ENCODE measurements at places on chromosomes 4 and X.

DNA sequence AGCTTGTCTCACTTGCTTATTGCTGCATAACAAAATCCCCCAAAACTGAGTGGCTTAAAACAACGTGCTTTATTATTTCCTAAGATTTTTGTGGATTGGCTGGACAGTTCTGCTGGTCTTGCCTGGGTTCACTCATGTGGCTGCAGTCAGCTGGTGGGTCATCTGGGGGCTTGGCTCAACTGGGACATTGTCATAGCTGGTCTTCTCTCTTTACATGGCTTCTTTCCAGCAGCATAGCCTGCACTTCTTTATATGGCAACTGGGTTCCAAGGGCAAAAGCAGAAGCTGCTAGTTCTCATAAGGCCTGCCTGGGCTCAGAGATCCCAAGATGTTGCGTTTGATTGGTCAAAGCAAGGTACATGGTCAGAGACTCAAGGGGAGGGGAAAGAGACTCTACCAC, 33.7 kb upstream of the STAG2 start:
- DNase-seq, result no peak

DNA sequence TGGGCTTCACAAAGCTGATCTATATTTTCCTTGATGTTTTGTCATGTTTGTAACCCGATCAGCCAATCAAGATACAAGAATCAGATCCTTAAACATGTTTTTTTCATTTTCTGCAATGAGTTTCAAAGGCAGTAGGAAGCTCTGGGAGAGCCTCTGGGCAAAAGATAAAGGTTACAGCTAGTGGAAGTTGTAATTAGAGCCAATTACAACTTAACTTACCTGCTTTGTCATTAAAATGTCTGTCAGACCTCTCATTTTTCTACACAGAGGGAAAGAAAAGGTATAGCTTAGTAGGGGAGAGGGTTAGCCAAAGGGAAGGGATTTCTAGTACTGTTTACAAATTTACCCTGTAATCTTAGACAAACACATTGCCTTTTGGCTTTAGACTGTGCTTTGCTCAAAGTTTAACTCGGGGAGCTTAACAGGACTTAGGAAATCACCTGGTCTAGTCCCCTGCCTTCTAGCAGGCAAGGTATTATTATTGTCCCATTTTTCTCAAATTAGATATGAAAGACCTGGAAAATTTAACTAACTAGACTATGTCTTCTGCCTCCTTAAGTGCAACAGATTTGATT, 55.8 kb downstream of the FGF16 start:
- DNase-seq, result no peak

- no peak for DNase-seq
These were observed 1661.6 kb upstream of the PCDH7 start for GRCh38 chr4:29058531-29058930.

- DNase-seq, result no peak
These were observed 3.0 kb upstream of the IRF2 start for GRCh38 chr4:184477201-184477999.

DNA sequence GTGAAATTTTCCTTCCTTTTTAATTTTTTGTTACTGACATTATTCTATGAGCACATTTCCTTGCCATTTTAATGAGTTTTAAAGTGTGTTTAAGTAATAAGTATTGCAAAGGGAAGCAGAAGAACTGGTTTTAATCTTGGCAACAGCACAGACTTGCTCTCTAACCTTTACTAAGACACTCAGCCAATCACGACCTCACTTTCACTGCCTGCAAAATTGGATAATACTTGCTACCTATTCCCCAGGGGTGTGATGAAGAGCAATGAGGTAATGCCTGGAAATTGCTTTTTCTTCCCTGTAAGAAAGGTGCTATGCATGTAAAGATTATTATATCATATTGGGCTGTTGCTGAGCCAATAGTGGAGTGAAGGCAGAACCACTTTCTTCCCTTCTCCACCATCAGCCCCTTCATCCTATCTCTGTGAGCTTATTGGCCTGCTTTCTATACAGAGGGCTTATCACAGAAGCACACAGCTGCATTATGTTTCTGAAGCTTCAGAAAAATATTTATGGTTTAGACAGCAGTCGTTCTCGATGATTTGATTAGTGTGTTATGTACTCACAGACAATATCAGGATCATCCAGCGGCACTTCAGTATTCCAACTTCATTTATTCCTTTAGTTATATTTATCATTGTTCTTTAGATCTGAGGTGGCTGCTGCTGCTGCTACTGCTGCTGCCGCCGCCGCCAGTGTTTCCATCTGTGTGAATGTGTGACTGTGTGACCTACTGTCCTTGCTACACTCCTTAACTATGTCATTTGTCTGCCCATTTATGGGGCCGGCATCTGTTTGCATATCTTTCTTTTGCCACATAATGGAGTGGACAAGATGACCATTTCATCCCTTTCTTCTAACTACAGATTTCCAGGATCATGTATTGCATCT, 255.1 kb downstream of the C4orf33 start:
- no peak for DNase-seq

- no peak for DNase-seq
These were observed 160.3 kb downstream of the EMCN start for GRCh38 chr4:100357542-100357941.

DNA sequence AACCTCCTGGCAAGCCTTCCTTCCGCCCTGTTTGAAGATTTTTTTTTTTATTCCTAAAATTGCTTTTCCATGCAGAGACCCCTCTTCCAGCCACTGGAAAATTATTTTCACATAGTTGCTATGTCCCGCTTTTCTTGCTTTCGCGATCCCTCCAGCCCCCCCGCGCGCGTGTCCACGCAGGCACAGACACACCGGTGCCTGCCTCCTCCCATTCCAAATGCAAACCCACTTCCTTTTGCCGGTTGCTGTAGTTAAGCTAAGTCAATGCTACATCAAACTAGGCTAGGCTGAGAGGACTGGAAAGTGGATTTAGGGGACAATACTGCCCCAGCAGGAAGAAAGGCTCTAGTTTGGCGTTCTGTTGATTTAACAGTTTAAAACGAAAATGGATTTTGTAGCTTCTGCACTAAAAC, 111.0 kb downstream of the DHX15 start:
- no peak for DNase-seq

DNA sequence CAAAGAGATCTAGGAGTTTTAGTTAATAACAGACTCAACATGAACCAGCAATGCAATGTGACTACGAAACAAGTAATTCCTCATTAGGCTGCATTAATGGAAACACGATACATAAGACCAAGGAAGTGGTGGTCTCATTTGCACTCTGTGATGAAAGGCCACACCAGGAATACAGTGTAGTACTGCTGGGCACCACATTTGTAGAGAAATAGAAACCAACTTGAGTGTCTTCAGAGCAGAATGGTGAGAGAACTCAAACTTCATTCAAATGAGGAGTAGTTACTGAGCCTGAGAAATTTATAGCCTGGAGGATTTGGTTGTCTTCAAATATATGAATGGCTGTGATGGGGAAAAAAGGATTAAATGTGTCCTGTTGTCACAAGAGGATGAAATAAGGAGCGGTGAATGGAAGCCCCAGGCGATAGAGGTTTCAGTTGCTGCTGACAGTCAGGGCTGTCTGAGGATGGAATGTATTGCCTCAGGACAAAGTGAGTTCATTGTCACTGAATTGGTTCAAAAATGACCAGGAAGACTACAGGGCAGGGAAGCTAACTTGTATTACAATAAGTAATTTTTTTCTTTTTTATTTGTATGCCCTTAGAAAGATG, 50.9 kb downstream of the NFKB1 start:
- no peak for DNase-seq

- DNase-seq, result no peak
These were observed 61.3 kb downstream of the DCTD start for GRCh38 chr4:182855877-182856276.

DNA sequence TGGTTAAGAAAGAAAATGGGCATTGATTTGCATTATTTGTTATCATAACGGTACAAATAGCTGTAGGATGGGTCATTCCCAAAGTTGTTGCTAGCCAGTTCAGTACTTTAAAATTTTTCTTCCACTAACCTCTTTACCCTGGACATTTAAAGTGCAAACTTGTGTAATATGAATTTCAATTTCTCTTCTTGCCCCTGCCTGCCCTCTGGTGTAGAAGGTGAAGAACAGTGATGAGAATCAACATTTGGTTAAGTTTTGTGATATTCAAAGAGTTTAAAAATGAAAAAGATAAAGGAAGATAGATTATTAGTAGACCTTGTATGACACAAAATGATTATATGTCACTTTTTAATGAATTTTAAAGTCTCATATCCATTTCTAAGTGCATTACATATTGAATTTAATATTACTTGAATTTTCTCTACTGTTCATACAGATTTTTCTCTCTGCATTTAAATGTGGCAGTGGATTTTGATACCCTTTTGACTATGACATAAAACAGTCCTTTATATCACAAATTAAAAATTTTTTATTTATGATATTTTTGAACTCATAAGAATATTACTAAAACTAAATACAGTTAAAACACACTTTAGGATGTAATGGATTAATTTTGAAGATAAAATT, 337.7 kb downstream of the BMPR1B start:
- no peak for DNase-seq

GRCh38 chrX:96771486-96771885, 86.8 kb downstream of the DIAPH2 start:
- no peak for DNase-seq

- DNase-seq, result no peak
These were observed 76.7 kb downstream of the AFF1 start for GRCh38 chr4:87011340-87012034.

DNA sequence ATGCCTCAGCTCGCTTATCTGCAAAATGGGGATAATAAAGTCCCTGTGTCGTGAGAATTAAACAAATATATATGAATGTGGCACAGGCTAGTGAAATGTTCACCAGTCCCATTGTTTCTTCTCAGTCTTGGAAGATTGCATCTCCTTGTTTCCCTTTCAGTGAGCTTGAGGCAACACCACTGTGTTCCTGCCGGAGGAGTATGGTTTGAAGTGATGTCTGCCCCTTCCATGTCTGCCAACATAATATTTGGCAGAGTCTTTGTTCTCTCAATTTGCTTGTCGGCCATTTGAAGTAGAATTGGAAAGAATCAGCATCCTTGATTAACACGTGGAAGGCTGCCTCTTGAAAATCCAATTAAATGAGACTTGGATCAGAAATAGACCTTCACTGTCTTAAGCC, 1088.5 kb upstream of the INTU start:
- DNase-seq, result no peak

DNA sequence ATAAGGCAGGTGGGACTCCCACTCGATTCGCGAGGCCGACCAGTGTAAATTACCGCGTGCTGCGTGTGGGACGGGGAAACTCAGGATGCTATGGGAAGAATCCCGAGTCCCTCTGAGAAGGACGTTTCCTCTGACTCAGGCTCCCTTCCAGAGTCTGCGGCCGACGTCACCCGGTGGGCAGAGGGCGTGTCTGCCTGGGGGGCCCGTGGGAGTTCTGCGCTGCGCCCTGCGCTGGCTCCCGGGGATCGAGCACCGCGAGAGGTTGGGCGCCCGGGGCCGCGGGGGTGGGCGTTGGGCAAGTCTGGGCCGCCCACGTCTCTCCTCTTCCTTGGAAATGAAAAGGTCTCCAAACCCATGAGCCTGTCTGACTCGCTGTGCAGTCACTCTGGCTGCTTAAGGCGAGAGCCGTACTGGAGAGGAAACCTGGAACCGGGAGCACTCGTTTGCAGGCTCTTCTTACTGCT, 568 bp downstream of the NIPAL1 start:
- DNase-seq, result no peak

DNA sequence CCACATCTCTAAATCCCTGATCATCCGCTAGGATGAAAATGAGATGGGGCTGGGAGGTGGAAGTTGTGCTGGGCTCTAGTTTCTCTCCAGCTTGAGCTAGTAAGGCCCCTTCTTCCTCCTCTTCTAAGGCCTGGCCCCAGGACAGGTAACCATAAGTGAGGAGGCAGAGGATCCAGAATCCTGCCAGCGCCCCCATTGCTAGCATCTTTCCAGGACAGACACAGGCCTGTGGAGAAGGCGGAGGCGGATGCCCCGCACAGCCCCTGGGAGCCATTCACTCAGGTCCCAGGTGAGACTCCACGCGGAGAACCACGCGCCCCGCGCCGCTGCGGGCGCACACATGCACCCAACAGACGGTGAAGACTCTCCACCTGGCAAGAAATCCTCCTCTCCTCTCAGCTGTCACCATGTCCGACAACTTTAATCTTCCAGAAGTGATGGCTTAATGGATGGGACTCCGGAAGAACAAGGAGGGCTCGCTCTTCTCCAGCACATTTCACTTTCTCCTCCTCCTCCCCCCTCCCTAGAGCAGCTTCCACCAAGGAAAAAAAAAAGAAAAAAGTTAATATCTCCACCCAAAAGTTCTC, 793 bp downstream of the ARSJ start:
- no peak for DNase-seq

- no peak for DNase-seq
These were observed 6.8 kb upstream of the CISD2 start for GRCh38 chr4:102862016-102862415.

DNA sequence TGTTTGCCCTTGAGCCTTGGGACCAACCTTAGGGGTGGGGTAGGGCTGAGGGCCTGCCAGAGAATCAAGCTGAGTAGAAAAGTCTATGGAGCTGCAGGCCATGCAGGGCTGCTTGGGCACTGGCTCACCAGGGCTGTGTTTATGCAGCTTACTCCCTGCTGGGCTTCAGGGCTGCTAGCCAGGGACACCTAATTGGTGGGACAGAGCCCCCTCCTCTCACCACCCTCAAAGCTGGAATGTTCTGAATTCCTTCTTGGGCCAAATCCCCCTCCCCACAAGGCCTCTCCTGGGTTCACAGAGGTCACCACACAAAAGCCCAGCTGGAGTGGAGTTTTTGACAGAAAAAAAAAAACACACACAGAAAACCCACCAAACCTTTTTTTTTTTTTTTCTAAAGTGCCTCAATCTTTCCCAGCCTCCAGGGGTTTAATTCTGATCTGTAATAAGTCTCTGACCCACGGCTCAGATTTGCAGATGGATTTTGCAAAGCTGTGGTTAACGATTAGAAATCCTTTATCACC, at the start of gene CLDN2:
CLDN2 (plus strand) TSS at position 471 of the 521 bp plus-strand sequence. CDS start 7,827 bp downstream, outside the sequence.
- no peak for DNase-seq

DNA sequence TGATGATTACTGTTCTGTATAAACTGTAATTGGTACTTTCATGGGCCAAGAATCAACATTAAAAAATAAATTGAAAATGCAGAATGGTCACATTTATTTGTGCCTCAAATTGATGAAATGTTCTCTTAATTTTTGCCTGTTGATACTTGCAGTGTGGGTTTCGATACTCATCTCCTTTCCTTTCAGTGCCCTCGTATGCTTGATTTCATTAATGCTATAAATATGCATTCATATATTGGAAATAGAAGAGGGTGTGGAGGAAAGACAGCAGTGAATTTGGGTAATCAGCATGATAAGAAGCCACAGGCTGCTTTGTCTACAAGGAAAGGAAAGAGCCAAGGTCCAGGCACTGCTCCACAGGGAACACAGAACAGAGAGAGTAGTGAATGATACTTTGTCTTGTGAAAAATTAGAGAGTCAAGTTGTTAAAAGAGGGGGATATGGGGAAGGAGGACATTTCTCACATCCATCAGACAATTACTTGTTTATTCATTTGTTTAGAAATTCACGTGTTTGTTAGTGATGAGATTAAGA, 1.0 kb upstream of the DDX60 start:
- no peak for DNase-seq

GRCh38 chr4:177558995-177559394, 116.8 kb upstream of the AGA start:
- no peak for DNase-seq
